Stimulated activated CD4-positive, alpha-beta T cell treated with anti-CD3 and anti-CD28 coated beads, Interleukin-12 subunit alpha, Interleukin-12 subunit beta, amount 100 ng/mL, for 48 hours (primary cell): ENCODE measurements at places on chromosomes 5 and 9.

DNA sequence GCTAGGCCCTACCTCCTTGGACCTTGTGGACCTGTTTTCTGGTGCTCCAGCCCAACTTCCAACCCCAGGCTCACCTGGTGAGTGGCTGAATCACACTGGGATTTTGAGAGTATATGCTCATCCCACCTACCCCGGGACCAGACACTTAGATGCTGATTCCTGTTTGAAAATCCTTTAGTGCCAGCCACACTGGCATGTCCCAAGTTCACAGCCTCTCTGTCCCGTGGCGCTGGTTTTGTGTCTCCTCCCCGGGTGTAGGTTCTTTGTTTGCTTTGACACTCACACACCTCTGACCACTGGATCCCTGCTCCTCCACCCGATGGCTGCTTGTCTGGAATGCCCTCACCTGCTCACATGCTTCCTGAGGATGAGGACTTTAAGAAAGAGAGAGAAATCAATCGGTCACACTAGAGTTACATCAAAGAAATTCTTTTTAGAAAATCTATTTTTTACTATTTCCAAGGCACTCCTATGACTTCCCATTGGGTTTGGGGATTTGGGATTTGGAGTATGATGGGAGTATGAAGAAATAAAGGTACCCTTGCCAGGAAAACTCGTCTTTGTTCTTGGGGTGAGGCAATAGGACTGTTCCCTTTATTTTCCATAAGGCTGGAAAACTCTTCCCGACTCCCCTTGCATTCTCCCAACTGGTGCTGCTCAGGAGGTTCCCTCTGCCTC, 7.3 kb upstream of the SLC25A48 start:
- no peak for DNase-seq

GRCh38 chr9:37062336-37062735, 28.3 kb upstream of the PAX5 start:
- no peak for DNase-seq

DNA sequence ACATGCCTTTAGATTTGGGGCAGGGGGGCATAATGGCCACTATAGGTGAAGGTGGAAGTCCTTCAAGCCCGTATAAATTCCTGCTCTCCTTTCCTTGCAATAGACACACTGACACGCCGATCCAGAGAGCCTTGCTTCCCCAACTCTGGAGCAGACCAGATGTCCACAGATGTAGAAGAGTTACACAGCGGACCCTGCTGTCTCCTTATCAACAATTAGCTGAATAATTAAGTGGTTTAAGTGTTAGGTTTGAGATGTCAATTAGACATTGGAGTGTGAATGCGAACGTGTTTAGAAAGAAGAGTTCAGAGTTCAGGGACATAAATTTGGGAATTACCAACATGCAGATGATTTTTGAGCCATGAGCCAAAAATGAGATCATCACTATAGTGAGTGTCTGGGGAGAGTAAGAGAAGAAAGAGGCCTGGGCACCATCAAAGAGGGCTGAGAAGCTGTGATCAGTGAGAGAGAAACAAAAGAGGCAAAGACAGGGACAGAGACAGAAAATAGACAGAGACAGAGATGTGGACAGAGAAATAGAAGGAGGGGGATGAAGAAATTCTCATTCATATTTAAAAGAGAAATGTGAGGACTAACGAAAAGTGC, 734.4 kb upstream of the ADAMTS16 start:
- DNase-seq, result no peak

GRCh38 chr5:168085261-168086031, 206.0 kb upstream of the WWC1 start:
- no peak for DNase-seq

DNA sequence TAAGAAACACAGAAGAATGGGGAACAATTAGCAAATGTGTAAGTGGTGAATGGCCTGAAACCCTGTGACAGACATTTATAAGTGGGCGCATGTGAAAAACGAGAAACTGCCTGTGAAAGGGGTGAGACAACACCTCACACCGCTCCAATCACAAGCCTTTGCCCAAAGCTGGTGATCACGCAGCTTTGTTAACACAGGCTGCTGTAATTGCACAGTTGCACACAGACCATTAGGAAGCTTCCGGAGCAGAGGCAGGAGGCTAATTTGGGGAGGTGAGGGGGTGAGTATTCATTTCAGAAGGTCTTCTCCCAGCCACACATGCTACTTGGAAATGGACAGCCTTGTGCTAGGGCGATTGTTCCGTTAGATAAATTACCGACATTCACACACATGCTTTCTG, 294.0 kb downstream of the MED10 start:
- no peak for DNase-seq

DNA sequence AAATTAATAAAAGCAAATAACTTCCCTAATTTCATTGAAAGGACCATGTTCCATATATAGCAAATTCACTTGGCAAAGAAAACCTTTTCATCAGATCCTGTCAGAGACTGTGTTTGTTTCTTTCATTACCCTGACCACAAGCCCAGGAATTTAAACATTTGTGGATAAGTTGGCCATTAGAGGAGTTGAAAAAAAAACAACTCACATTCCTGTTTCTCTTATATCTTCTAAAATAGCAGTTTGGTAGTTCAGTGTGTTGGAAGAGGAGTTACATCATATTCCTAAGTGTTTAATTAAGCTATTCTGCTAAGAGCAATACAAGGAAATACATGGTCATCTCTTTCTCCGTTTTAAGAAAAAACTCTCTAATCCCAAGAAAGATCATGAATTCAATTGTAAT, 505.6 kb downstream of the TLE1 start:
- DNase-seq, result no peak

DNA sequence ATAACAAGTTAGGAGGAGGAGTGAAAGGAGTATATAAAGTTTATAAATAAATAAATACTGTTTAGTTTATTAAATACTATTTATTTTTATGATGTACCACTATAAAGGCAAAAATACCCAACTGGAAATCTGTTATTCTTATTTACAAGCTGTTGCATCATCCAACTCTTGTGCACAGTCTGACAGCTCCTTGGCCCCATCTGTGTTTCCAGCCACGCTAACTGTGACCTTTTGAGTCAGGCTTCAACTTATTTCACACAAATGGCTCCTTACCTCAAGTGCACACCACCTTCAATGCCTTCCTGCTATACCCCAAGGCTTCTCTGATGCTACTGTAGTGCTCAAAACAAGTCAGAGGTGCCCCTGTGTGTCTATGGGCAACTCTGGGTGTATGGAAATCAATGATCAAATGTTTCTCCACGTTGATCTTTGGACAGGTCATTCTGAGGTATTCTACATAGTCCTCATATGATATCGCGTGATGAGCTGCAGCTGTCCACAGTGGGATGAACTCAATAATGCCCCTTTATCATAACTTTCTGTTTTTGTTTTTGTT, 303.2 kb upstream of the GRAMD2B start:
- no peak for DNase-seq

- DNase-seq, result peak; percentile 29
Measured at GRCh38 chr5:113520429-113520828, 6.9 kb downstream of the YTHDC2 start.

- DNase-seq, result no peak
Measured at GRCh38 chr5:131386779-131387178, 122.9 kb downstream of the CDC42SE2 start.

DNA sequence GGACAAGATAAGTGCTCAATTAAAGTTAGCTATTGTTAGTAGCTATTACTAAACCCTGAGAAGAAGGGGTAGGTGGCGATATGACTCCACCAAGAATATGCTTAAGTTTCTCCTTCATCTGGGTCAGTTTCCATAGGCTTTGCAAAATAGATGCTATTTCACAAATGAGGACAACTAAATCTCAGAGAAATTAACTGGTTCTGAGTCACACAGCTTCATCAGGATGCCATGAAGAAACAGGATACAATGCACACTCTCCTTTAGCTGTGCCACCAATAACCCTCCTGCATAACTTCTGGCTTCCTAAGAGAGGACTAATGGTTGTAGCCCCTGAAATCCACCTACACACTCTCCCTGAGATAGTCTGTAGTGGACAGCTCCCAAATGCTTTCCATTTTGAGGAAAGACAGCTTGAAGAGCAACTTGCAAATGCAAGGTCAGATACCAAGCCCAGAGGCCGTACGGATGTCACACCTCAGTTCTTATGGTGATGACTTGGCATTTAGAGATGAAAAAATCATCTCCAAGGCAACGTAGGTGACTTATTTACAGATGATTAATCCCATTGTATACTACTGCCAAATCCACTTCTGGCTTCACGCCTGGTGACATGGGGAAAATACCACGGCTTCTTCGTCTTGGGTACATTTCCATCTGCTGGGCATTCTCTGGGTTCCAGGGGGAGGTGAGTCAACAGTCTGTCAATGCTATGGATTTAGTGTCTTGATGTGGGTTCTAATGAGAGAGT, 251.4 kb upstream of the IL12B start:
- DNase-seq, result no peak

DNA sequence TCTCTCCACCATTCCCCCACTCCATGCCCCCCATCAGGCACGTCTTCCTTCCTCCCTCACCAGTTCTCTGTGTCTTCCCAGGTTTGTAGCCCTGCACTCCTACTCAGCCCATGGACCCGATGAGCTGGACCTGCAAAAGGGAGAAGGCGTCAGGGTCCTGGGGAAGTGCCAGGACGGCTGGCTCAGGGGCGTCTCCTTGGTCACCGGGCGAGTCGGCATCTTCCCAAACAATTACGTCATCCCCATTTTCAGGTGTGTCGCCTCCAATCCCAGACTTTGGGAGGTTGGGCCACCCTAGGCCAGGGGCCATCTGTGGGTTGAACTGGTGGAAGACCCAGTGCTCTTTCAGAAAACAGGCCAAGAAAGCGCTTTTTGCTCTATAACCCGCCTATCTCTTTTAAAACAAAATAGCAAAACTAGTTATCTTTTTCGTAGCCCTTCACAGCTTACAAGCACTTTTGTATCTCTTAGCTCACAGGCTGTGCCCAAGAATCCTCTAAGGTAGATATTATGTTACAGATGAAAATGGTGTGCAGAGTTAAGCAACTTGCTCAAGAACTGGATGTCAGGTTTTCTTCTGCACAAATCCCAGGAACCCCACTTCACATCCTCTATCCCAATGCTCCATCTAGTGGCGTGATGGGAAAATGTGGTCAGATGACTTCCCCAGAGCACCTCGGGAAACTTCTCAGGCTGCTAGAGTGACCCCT, 56.2 kb downstream of the PLAC8L1 start:
- peak; percentile 22 for DNase-seq

- no peak for DNase-seq
Measured at GRCh38 chr5:1032551-1033027, 24.0 kb downstream of the NKD2 start.

- no peak for DNase-seq
Measured at GRCh38 chr5:156914371-156914737, 48.7 kb downstream of the TIMD4 start.

- DNase-seq, result no peak
Measured at GRCh38 chr5:108472237-108472636, 90.3 kb upstream of the FBXL17 start.

DNA sequence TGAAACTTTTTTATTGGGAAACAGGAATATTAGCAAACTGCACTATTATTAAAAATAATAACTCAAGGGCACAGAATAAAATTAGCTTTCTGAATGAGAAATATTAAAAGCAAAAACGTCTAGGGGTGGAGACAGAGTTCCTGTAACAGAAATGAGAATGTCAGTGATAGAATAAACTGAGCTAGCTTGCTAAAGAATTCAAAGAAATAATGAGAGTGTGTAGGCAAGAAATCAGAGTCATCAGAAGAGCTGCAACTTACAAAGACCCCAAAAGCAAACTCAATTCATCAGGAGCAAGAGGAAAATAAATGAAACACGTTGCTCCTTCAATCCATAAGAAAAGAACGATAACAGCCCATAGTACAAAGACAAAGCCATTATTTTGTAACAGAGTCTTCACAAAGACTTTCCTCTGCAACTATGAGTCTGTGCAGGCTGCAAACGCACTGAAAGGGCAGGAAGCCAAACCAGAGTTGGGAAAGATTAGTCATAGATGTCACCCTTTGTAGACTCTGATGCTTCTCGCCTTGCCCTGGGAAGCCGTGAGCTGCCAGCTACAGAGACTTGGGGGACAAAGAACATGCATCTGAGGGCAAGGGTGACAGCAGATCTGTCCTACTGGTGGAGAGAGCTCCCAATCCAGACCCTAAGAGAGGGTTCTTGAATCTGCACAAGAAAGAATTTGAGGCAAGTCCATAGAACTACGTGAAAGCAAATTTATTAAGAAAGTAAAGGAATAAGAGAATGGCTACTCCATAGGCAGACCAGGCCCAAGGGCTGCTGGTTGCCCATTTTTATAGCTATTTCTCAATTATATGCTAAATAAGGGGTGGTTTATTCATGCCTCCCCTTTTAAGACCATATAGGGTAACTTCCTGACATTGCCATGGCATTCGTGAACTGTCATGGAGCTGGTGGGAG, 40.8 kb downstream of the SHC3 start:
- DNase-seq, result no peak

DNA sequence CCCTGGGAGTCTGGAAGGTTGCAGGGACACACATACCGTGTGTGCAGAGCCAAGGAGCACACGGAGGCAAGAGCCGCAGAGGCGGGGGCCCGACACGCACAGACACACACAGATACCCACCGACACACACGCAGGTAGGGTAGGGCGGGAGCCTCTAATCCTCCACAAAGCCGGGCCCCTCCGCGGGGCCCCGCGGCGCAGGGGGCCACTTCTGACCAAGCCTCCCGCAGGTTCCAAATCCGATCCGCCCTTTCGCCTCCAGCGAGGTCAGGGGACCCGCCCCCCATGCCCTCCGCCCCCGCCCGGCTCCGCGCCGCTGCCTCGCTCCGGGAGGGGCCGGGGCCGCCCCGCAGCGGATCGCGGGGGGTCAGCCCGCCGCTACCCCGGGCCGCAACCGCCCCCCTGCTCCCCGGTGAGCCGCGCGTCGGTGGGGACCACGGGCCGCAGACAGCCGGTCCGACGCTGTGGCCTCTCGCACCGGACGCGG, 1.4 kb upstream of the LMX1B start:
- no peak for DNase-seq

GRCh38 chr9:100445161-100445902, 18.4 kb downstream of the MSANTD3 start:
- DNase-seq, result no peak

- no peak for DNase-seq
Measured at GRCh38 chr9:22514871-22515270, 68.2 kb downstream of the DMRTA1 start.
